Mucosa of gallbladder (tissue), 1 donor: ENCODE measurements at places on chromosomes 13 and 19. TPM values are rescaled to one million over a fixed set of nuclear protein-coding genes. Genes with fewer than 3 reads are reported as not detected.

DNA sequence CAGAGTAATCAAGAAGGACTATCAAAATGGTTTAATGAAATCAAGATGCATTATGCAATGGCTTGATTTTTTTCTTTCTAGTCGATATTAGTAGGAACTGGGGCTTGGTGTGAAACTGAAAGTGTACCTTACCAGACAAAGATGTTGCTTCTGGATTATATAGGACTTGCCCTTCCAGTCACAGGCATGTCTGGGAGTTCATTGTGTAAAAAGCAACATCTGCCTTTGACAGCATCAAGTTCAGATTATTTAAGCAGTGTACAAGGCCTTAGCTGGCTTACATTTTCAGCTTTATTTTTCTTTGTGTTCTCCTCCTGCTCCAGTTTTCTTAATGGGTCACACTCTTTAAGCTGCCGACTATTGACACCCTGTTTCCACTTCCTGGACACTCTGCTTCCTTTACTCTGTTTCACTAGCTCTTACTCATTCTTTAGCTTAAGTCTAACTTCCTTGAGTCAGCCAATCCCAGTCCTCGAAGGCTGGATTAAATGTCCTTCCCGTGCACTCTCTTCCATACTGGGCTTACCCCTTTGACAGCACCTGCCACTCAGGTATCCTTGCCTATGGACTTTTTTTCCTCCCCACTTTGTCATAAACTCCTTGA is 29.4 kb upstream of the OLFM4 start:
- DNase-seq = no peak

DNA sequence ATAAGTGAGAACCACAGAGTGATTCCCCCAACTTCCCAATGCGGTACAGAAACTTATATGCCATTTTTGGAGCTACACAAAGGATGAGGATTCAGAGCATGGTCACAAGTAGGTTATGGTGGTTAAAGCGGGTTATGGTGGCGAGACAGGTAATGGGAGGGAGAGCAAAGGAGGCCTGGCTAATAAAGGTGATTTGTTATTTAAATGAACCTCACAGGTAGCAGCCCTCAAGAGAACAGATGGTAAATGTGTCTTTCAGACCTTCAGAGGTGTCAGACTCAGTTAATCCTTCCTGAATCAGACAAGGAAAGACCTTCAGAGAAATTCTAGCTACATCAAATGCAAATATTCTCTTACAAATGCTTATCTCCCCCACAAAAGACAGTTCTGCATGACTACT is 1971.4 kb downstream of the OLFM4 start:
- DNase-seq = no peak

GRCh38 chr13:110162866-110163658 is 143.9 kb downstream of the COL4A1 start:
- no peak for DNase-seq

GRCh38 chr19:11059511-11060358 is 29.5 kb upstream of the LDLR start:
- DNase-seq = no peak

- no peak for DNase-seq
These were observed 780 bp downstream of the CD177 start for GRCh38 chr19:43354305-43354627.

- DNase-seq = no peak
These were observed 24.0 kb downstream of the ZNF564 start for GRCh38 chr19:12527034-12527836.

- DNase-seq = no peak
These were observed 392.1 kb downstream of the MYO16 start for GRCh38 chr13:109021558-109021957.

DNA sequence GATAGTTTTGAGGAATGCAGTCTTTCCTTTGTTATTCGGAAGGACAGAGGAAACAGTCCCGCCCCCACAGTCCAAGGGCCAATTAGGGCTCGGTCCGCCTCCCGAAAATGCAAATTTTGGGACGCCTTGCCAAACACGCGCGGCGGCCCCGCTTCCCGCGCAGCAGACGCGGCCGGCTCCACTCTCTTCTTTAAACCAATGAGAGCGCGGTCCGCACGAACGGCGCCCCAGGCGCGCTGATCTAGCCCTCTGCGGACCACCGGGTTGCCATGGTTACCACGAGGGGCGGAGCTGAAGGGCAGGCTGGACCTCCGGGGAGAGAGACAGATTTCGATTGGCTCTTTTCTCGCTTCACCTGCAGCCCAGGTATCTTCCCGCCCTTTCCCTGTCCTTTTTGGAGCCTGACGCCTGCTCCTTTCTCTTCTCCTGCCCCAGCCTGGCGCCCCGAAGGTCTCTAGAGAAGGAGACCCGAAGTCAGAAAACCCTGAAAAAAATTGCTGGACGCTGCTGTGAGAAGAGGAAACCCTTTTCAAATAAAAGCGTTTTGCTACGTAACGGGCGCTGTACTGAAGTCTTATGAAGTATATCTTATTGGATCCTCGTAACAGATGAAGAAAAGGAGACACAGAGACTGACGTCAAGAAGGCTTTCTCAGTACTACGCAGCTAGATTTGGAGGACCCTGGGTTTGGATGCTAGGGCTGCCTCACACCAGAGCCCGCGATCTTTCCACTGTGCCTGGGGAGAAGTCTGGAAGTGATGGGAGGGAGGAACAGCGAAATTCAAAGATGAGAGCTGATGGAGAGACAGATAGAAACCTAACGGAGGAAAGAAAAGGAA is 2.0 kb downstream of the PTH2 start:
- DNase-seq = peak; percentile 47

- peak; percentile 73 for DNase-seq
These were observed 626 bp upstream of the BCL3 start for GRCh38 chr19:44747739-44748425.

DNA sequence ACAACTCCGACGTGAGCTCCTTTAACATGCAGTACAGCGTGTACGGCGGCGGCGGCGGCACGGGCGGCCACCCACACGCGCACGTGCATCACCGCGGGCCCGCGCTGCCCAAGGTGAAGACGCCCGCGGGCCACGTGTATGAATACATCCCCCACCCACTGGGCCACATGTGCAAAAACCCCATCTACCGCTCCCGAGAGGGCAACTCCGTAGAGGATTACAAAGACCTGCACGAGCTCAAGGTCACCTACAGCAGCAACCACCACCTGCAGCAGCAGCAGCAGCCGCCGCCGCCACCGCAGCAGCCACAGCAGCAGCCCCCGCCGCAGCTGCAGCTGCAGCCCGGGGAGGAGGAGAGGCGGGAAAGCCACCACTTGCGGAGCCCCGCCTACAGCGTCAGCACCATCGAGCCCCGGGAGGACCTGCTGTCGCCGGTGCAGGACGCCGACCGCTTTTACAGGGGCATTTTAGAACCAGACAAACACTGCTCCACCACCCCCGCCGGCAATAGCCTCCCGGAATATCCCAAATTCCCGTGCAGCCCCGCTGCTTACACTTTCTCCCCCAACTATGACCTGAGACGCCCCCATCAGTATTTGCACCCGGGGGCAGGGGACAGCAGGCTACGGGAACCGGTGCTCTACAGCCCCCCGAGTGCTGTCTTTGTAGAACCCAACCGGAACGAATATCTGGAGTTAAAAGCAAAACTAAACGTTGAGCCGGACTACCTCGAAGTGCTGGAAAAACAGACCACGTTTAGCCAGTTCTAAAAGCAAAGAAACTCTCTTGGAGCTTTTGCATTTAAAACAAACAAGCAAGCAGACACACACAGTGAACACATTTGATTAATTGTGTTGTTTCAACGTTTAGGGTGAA is 6.6 kb downstream of the SLITRK5 start:
- no peak for DNase-seq

DNA sequence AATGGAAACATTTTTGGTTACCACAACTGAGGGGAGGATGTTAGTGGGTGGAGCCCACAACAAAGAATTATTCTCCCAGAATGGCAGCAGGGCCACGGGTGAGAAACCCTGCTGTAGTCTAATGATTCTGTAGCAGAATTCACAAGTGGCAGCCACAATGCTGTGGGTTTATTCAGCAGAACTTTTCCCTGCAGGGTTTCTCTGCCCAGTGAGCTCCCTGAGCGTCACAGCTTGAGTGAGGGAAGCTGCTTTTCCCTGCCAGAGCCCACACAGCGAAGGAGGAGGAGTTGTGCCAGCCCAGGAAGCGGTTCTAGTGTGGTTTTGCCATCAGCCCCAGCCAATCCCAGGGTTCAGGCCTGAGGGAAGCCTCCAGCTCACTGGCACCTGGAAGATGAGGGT is 4.4 kb downstream of the ATP12A start:
- no peak for DNase-seq

DNA sequence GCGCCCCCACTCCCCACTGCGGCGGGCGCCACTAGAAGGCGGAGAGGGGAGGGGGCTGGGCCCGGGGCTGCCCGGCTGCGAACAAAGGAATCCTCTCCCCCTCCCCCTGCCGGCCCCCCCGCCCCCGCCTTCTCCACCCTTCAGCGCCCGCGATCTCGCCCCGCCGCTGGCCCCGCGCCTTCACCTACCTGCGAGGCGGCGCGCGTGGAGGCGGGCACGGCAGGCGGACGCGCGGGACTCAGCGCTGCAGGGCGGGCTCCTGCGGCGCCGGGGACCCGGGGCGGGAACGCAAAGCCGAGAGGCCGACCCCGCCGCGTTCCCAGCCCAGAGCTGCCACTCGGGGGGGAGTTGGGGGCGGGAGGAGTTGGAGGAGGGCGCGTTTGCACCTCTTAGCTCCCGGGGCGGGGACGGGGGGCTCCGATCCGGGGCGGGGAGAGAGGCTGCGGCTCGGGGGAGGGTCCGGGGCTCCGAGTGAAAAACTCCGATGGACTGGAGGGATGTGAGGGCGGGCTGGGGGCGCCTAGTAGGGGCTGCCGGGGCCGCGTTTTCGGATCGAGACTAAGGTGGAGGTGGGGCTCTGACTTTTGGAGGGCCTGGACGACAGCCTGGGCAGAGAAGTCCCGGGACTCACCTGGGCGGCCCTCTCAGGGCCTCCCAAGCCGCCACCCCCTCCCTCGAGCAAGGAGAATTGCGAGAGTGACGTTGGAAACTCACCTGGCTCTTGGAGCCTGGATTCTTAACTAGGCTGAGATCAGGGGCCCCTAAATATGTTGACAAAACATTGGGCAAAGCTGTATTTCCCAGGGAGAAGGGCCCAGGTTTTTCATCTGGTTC is at the start of gene FBN3:
FBN3 (minus strand) TSS at position 332 of the 834 bp plus-strand sequence. CDS start 2,112 bp downstream, outside the sequence.
- DNase-seq = no peak

WDR87 gene
- total RNA-seq = not detected

URI1 gene
- 42.5 TPM for total RNA-seq

KIR3DL1 gene
- total RNA-seq = not detected
